Activated gamma-delta T cell treated with anti-CD3 and anti-CD28 coated beads, Interleukin-2, amount 50 U/mL, for 16 hours (primary cell): ENCODE measurements at places on chromosomes 11 and 22.

GRCh38 chr22:22710719-22711531 is 66.5 kb downstream of the GGTLC2 start:
- DNase-seq, result peak; percentile 80

DNA sequence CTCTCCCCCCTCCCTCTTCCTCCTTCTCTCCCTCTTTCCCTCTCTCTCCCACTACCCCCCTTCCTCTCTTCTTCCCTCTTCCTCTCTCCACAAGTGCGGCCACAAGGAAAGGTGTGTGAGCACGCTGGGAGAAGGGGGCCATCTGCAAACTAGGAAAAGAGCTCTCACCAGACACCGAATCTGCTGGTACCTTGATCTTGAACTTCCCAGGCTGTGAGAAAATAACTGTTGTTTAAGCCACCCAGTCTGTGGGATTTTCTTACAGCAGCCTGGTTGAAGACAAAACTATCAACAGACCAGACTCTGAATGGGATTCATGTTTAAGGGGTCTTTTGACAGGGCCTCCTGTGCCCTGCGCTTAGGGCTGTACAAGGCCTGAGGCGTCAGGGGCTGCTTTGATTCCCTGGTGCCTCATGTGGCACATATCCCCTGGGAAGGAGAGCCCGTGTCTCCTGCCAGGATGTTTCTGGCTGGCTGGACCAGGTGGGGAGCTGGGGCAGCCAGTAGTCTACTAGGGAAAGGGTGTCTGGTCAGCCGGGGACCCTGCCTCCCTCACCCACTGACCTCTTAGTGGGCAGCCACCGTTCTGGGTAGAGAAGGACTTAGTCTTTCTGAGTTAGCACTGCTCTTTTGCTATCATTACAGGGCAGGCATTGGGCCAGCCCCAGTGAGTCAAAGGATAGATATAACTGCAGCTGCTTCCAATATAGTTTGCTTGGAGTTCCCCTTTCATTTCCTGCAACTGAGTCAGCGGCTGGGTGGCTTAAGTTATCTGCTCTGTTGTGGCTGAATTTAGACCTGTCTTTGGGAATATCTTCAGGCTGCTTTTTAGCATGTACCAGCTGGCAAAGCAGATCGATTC is 6.2 kb downstream of the PANX1 start:
- DNase-seq, result no peak

GRCh38 chr11:119741369-119742262 is 12.6 kb upstream of the NECTIN1 start:
- no peak for DNase-seq

DNA sequence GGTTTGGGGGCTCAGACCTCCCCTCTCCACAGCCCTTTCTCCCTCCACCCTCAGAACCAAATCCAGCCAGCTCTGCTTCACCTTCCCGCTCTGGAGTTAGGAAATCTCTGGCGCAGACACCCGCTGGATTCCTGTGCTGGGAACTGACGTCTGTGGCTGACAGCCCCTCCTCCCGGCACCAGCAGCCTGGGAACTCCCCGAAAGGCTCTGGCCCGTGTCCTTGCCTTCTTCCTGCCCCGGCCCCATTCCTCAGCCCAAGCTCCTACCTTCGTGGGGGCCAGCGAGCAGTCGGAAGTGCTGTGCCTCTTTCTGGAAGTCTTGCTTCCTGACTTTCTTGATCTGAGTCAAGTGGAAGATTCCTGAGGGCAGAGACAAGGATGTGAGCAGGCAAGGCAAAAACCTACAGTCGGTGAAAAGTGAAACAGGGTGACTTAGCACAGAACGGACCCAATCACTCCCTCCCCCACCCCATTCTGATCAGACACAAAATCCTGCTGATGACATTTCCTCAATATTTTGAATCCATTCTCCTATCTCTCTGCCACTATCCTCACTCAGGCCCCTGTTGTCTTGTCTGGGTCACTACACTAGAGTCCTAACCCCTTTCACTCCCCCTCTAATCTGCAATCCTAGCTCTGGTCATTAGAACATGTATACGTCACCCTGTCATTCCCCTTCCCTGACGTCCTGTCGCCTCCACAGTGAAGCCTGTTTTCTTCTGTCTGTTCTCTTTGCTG is 34.1 kb downstream of the CHRDL2 start:
- no peak for DNase-seq

DNA sequence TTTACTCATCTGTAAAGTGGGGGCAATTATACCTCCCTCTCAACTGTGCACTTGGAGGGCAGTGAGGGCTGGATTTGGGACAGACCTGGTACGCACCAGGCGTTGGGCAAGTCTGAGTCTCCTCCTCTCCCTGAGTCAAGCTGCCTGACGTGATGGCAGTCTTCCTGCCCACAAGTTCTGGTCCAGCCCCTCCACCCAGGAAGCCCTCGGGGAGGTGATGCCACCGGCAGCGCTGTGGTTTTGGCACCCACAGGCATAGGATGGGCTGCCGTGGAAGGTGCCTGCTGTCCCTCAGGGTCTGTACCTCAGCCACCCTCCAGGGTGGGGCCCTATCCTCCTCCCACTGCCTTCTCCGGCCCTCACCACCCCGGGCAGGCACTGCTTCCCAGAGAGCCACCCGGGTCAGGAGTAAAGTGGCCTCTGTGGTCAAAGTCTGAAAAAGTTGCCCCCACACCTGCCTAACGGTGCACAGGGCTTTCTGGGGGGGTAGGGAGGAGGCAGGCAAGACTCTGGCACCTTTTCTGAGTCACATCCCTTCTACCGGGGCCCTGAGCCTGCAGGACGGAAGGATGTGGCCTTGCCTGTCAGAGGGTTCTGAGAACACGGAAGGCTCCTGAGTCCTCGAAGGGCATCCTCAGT is 6.5 kb upstream of the APOBEC3H start:
- peak; percentile 87 for DNase-seq
